Activated CD4-positive, alpha-beta T cell treated with anti-CD3 and anti-CD28 coated beads, Interleukin-2, amount 50 U/mL, for 4 hours (primary cell): ENCODE measurements at places on chromosomes 6 and 20.

DNA sequence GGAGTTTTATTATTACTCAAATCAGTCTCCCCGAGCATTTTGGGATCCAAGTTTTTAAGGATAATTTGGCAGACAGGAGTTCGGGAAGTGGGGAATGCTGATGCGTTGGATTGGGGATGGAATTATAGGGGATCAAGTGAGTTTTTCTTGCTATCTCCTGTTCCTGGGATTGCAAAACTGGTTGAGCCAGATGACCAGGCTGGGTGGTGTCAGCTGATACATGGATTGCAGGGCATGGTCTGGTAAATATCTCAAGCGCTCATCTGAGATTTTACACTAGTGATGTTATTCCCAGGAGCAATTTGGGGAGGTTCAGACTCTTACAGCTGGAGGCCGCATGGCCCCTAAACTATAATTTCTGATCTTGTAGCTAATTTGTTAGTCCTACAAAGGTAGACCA, 54.7 kb downstream of the ENPP1 start:
- DNase-seq = no peak

GRCh38 chr20:20331156-20331555, 36.7 kb upstream of the INSM1 start:
- no peak for DNase-seq

DNA sequence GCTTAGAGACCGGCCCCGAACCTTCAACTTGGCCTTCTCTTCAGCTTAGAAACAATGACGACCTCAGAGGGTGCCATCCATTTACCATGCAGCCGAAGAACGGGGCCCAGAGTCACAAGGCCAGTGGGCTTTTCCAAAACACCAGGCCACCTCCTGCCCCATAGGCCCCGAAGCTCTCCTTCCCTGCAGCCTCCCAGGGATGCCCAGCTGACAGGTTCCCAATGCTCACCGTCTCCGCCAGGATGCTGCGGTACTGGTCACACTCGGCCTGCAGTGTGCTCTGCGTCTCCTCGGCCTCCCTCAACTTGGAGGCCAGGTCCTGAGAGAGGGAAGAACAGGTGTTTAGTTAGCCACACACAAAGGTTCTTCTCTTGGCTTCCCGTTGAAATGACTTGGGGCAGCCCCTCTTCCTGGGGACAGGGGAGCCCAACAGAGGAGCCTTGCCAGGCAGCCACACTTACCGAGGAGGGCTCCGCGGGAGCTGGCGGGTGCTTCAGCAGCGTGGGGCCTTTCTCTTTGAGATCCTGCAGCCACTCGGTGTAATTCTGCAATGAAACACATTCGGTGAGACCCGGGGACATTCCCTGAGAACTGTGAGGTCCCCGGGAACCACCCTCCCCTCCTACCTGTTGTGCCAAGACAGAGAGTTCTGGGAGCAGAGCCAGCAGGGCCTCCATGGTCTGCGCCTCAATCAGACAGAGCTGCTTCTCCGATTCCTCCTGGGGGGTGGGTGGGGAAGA, 51.5 kb downstream of the DSTN start:
- no peak for DNase-seq

- no peak for DNase-seq
Measured at GRCh38 chr20:63946986-63947637, 9.1 kb downstream of the UCKL1 start.

- no peak for DNase-seq
Measured at GRCh38 chr20:16551607-16552006, 21.6 kb downstream of the KIF16B start.

GRCh38 chr6:21609881-21610329, 16.4 kb downstream of the SOX4 start:
- no peak for DNase-seq

- no peak for DNase-seq
Measured at GRCh38 chr6:39197521-39197920, 31.8 kb downstream of the KCNK5 start.

DNA sequence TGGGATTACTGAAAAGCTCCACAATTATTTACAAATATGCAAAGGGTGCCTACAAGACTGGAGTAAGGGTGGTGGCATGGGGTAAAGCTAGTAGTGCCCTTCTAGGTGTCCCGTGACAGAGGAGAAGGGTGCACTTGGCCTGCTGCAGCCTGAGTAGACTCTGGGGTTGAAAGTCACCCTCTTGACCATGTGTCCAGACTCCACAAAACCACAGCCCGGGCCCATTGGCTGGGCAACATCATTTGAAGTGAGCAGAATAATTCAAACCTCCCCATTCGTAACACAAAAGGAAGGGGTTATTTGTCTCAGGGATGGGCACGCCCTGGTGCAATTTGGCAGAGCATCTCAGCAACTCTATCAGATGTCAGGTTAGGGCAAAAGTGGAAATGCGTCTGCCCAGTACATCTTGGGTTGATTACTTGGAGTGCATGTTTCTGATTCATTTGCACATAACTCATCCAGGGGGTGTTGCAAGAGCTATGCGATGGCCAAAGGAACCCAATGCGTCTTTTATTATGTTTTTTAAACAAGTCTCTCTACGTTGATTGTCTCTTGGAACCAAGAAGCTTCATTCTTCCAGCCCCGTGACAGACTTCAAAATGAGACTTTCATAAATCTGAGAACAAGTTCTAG, 56.7 kb downstream of the ISM1 start:
- DNase-seq = no peak

DNA sequence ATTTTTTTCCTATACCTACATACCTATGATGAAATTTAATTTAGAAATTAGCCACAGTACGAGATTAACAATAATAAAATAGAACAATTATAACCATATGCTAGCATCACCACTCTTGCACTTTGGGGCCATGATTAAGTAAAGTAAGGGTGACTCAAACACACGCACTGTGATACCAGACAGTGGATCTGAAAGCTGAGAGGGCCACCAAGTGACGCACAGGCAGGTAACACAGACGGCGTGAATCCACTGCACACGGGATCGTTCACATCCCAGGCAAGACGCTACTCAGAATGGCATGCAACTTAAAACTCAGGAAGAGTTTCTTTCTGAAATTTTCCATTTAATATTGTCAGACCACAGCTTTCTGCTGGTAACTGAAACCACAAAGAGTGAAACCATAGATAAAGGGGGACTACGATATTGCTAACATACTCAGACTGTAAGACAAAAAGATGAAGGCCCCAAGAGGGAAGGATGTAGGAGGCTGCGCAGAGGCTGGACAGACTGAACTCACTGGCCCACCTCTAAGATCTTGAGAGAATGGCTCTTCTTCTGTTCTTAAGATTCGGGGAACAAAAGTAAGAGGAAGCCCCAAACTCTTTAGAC, 17.9 kb downstream of the RRBP1 start:
- DNase-seq = no peak

DNA sequence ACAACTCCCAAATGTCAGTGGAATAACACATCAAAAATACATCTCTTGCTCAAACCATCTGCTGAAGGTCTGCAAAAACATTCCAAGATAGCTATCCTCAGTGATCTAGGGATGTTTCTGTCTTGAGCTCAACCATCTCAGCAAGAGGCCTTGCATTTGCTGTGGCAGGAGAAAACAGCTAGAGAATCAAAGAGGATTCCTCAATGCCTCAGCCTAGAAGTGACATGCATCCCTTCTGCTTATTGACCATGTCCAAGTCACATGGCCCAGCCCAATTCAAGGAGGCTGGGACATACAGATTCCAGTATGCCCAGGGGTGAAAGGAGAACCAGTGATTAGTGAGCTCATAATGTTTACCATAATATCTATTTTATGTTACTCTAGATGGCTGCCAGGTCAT, 269.5 kb downstream of the PLCB1 start:
- DNase-seq = no peak

DNA sequence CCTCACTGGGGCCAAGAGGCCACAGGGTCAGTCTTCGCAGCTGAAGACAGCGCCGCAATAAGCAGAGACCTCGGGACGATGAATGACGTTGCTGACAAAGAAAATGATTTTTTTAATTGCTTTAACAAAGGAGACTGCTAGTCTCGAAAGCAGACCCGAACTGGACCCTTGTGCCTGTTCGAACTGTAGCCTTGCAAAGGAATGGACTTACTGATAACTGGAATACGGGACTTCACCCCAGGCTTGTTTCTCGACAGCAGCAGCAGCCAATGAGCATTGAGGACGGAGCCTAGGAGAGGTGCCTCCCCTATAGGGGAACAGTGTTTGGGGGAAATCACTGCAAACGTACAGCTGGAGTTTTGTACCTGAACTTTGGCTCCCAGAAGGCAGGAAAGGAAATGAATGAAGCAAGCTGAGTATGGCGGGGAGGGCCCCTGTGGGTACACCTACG, 1.3 kb upstream of the TAF4 start:
- no peak for DNase-seq
